ENCODE measurements at places on chromosomes 16 and 17.

DNA sequence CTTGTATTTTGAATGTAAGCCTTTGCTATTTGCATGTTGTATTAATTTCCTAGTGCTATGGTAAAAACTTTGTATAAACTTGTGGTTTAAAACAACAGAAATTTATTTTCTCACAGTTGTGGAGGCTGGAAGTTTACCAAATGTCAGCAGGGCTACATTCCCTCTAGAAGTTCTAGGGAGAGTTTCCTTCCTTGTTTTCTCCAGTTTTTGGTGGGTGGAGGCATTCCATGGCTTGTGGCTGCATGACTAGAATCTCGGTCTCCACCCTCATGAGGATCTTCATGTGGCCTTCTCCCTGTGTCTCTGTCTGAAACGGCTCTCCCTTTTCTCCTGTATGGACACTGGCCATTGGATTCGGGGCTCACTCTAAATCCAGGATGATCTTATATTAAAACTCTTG, 482.2 kb upstream of the GOT2 start:
- no peak for DNase-seq

DNA sequence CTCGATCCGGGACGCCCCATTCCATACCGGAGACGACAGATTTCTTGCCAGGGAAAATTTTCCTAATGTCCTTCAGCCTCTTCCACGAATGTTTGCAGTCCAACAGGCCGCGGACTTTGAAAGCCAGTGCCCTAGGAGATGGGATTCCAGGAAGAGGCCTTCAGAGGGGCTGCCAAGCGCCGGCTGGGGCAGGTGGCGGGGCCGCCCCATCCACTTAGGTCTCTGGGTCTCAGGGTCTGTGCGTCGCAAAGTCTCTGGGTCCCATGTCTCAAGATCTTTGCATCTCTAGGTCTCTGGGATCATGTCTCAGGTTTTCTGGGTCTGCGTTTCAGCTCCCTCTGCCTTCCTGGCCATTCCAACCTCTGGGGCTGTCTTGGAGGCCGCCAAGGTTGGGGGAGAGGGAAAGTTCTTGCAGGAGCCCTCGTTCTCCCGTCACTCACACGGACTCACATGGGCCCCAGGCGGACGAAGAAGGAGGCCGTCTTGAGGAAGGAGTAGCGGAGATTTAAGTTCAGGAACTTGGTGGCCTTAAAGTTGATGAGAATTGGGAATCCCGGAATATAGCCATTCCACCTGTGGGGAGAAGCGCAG, 7.2 kb downstream of the ALOX12B start:
- no peak for DNase-seq

GRCh38 chr16:5108505-5109158, 11.0 kb upstream of the EEF2KMT start:
- DNase-seq = no peak

DNA sequence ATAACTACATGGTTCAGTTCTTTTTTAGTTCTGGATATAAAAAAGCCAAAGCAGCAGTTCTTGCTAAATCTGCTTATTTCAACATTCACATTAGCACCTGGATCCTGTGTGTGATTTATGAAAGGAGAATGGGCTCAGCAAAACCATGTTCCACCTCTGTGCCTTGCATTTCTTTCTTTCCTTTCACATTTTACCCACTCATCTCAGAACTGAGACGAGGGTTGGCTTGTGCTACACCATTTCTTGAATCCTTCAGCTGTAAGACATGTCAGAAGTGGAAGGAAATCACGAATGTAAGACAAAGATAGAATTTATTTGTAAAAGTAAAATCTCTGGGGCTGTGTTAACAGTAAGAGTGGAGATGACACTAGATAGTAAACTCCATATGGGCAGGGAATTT, 1.2 kb upstream of the UTP6 start:
- DNase-seq = no peak

DNA sequence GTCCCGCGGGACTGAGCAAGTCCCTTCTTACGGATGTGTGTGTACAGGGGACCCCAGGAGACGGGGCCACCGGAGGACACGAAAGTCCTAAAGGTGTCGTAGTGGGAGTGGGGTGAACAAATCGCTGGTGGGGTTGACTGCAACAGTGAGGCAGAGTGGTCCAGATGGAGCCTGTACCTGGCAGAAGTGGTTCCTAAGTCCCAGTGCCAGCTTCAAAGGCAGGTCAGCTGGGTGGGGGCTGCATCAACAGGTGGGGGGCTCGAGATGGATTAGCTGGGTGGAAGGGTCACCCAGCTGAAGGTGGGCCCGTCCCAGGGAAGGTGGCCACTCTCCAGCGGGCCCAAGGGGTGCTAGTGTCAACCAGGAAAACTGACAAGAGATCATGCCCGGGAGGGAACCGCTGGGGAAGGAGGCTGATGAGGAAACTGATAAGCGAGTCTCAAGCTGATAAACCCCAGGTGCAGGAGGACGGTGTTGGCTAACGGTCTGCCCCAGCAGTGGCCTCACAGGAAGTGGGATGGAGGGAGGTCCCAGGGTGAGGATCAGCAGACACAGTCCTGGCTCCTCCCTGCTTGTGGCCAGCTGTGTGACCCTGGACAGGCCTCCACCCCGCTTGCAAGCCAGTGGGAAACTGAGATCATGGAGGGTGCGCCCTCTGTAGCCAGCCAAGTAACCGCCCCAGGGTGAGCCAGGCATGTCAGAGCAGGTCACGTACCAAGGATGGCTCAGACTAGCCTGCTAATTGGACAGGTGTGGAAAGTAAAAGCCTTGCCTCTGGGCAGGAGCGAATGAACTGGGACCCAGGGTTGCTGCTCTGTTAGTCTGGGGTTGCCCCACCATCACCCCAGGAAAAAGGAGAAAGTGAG, 1.0 kb downstream of the ORAI3 start:
- DNase-seq = no peak

GRCh38 chr17:42354956-42355843, 33.0 kb downstream of the STAT3 start:
- DNase-seq = no peak

DNA sequence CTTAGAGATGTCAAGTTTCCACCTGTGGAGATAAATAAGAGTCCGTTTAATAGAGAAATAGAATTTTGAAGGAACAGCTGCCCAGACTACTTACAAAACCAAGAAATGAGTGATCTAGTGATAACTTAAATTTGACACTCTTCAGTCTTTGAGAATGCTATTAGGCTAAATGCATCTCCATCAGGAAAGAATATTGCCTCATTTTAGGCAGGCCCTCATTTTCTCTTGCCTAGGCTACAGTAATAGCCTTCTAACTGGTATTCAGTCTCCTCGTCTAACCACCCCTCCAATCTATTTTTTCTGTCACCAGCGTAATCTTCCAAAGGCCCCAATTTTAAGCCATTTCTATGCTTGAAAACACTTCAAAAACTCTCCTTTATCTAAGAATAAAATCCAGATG, 537.8 kb upstream of the CA10 start:
- no peak for DNase-seq

GRCh38 chr17:49707246-49707607, 537 bp downstream of the SLC35B1 start:
- DNase-seq = peak; percentile 33

- DNase-seq = no peak
Observed at GRCh38 chr17:17226451-17227265, 10.3 kb downstream of the FLCN start.

All from activated CD8-positive, alpha-beta memory T cell treated with anti-CD3 and anti-CD28 coated beads, Interleukin-2, amount 50 U/mL, for 4 hours (primary cell).